Activated T-cell treated with anti-CD3 and anti-CD28 coated beads, Interleukin-2, amount 50 U/mL, for 72 hours (primary cell): ENCODE measurements at places on chromosomes 5 and 9. TPM values are rescaled to one million over a fixed set of nuclear protein-coding genes. Genes with fewer than 3 reads are reported as not detected.

- H3K27me3 ChIP-seq = peaks cover 29% of the 10 kb centered on the region
- H3K27ac ChIP-seq = no peak overlapping the region
- no peak for DNase-seq
- no peaks in the 10 kb centered on the region for H3K36me3 ChIP-seq
- H3K4me1 ChIP-seq = peaks cover 68% of the 10 kb centered on the region
- H3K4me3 ChIP-seq = peak overlapping the region; percentile 78
These were observed 10.5 kb upstream of the NR4A3 start for GRCh38 chr9:99811172-99811571.

DNA sequence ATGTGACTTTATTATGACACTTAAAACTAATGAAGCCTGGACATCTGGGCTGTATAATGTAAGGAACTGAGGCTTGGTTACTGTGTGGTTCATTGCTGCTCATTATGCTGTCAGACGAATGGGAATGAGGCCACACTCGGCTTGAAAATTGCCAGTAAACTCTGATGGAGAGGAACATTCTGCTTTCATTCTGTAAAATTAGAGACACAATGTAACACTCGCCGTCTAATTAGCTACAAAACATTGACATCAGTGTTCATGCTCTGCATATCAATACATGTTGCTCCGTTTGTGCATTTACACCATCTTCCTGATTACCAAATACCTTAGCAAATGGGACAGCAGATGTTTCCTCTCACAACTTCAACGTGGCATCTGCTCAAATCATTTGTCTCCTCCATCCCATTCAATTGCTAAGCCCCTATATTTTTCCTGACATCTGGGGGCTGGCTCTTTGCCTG lies 133.0 kb downstream of the SLC28A3 start:
- H3K36me3 ChIP-seq = no peaks in the 10 kb centered on the region
- no peak overlapping the region for H3K27ac ChIP-seq

- H3K4me1 ChIP-seq = peaks cover 6% of the 10 kb centered on the region
- H3K27ac ChIP-seq = no peak overlapping the region
- no peak overlapping the region for H3K4me3 ChIP-seq
These were observed 107.8 kb upstream of the FAM120A start for GRCh38 chr9:93343663-93344062.

GRCh38 chr9:35962126-35962906 lies 4.4 kb upstream of the OR2S2 start:
- no peak for DNase-seq
- H3K36me3 ChIP-seq = no peaks in the 10 kb centered on the region
- H3K27ac ChIP-seq = no peak overlapping the region
- no peak overlapping the region for H3K4me3 ChIP-seq

DNA sequence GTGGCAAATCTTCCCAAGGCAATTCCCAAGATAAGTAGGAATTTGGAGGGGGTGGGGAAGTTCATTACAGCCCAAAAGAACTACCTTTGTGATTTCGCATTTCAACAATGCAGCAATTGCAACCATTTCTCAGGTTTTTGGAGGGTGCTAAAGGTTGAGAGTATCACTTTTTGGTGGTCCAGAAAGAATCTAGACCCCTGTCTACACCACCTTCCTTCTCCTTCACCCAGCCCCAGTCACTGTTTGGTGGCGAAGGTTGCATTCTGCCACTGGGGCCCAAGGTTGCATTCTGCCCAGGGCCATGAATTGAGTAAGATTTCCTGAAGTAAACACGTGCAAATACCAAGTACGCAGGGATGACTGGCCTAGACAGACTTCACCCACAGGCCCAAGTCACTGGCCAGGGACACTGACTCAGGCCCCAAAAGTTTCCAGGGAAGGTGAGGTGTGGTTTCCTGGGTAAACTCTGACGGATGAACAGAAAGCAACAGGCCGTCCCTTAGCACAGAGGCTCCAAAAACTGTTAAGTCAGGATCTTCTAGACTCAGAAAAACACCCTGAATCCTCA lies 5.7 kb downstream of the PDE6A start:
- no peak overlapping the region for H3K27ac ChIP-seq
- H3K4me1 ChIP-seq = peaks cover 18% of the 10 kb centered on the region
- DNase-seq = peak; percentile 39
- H3K4me3 ChIP-seq = no peak overlapping the region
- H3K36me3 ChIP-seq = no peaks in the 10 kb centered on the region

DNA sequence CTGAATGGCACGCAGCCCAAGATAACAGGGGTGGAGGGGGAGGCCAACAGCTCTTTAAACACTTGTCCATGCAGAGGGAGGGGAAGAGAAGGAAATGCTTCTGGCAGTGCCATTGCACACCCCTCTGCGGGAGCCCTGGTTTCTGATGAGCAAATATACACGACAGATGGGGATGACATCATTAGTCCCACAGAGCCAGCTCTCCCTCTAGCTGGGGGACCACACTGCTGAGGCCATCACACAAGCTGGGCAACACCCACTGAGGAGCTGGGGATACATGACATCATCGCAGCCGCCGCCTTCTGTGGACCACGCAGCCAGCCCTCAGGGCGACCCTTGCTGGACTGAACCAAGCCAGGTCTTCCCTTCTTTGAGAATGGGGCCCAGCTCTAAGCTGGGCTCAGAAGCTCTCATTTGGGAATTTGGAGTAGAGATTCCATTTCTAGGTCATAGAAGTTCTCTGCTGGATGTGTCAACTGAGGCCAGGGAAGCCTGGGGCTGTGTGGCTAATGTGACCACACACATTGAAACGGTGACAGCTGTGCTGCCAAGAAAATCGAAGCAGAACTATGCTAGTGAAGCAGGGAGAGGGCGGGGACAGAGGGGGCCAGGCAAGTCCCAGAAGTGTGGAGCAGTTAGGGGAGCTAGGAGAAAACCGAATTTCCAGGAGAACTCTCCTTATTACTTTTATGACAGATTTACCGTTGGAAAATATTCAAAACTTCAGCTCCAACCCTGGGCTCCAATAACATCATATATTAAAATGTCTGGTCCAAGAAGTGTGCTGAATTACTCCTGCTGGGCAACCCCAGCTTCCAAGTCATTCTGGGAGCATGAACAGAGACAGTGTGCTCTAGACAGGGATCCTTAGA lies 79.5 kb downstream of the PRRT1B start:
- H3K27me3 ChIP-seq = no peaks in the 10 kb centered on the region
- no peak for DNase-seq
- H3K4me3 ChIP-seq = no peak overlapping the region

GRCh38 chr5:93193431-93194347 lies 387.3 kb downstream of the NR2F1-AS1 start:
- H3K27ac ChIP-seq = no peak overlapping the region
- no peak overlapping the region for H3K4me3 ChIP-seq
- DNase-seq = no peak
- H3K4me1 ChIP-seq = no peaks in the 10 kb centered on the region
- H3K27me3 ChIP-seq = no peaks in the 10 kb centered on the region

DNA sequence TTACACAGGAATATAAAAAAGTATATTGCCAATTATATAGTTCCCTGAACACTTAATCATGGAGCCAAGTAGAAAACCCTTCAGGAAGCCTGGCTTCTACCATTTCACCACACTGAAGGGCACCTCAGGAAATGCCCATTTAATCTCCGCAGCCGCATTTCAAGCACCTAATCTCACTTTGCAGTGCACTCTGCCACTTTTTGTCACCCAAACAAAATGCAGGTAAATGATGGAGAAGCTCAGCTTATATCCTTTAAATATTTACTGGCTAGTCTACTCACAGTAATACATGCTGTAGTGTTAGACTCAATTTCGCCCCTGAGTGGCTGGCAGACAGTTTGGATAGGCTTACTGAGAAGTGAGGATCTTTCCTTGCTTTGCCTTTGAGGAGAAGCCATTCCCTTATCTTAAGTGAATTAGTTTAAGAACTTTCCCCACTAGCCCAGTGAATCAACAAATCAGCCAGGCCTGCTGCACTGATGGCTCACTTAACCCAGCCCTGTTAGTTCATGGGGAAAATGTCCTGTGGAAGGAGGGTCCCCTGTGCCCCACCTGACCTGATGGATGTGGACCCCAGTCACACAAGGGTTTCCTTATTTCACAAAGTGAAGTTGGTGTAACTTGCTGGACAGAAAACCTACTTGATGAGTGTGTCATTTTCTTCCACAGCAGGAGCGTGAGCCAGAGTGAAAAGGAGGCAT lies 209.7 kb downstream of the CAAP1 start:
- no peaks in the 10 kb centered on the region for H3K36me3 ChIP-seq
- no peak overlapping the region for H3K27ac ChIP-seq
- no peaks in the 10 kb centered on the region for H3K4me1 ChIP-seq
- no peak overlapping the region for H3K4me3 ChIP-seq
- no peaks in the 10 kb centered on the region for H3K27me3 ChIP-seq

GRCh38 chr5:30392897-30393296 lies 800.6 kb upstream of the CDH6 start:
- no peaks in the 10 kb centered on the region for H3K27me3 ChIP-seq
- no peaks in the 10 kb centered on the region for H3K4me1 ChIP-seq
- H3K27ac ChIP-seq = no peak overlapping the region
- peaks cover 4% of the 10 kb centered on the region for H3K36me3 ChIP-seq
- no peak for DNase-seq

GRCh38 chr5:137280656-137281055 lies 218.5 kb downstream of the SPOCK1 start:
- H3K36me3 ChIP-seq = no peaks in the 10 kb centered on the region
- H3K27me3 ChIP-seq = peaks cover 6% of the 10 kb centered on the region
- DNase-seq = no peak
- no peak overlapping the region for H3K4me3 ChIP-seq
- H3K4me1 ChIP-seq = no peaks in the 10 kb centered on the region

GRCh38 chr5:42715785-42716184 lies 40.8 kb upstream of the CCDC152 start:
- DNase-seq = no peak
- peaks cover 6% of the 10 kb centered on the region for H3K27me3 ChIP-seq
- no peak overlapping the region for H3K4me3 ChIP-seq
- no peaks in the 10 kb centered on the region for H3K36me3 ChIP-seq

GRCh38 chr5:42801516-42802166 lies 10.1 kb downstream of the SELENOP start:
- H3K36me3 ChIP-seq = peaks cover 1% of the 10 kb centered on the region
- H3K27ac ChIP-seq = no peak overlapping the region
- no peak for DNase-seq
- no peaks in the 10 kb centered on the region for H3K27me3 ChIP-seq
- no peak overlapping the region for H3K4me3 ChIP-seq
- no peaks in the 10 kb centered on the region for H3K4me1 ChIP-seq

DNA sequence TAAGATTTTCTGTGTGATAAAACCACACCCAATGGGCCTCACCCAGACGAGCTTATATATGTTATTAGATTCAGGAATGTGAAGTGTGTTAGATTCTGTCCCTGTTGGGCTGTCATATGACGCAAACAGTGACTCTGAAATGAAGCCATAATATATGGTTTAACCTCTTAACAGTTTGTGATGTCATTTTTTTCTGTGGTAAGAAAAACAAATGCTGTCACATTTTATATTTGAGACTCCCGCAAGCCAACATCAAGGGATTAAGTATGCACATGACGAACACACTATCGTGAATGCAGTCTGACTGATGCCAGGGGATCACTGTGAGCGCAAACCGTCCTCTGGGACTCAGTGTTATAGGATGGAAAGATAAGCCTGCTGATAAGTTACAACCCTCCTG lies 321.7 kb downstream of the SH3GL2 start:
- H3K4me1 ChIP-seq = no peaks in the 10 kb centered on the region
- no peak overlapping the region for H3K27ac ChIP-seq
- no peak overlapping the region for H3K4me3 ChIP-seq
- H3K36me3 ChIP-seq = no peaks in the 10 kb centered on the region
- DNase-seq = no peak
- peaks cover 4% of the 10 kb centered on the region for H3K27me3 ChIP-seq

GRCh38 chr5:44048276-44048984 lies 340.8 kb downstream of the FGF10 start:
- H3K4me3 ChIP-seq = no peak overlapping the region
- no peak for DNase-seq
- H3K4me1 ChIP-seq = no peaks in the 10 kb centered on the region
- no peak overlapping the region for H3K27ac ChIP-seq

- no peaks in the 10 kb centered on the region for H3K27me3 ChIP-seq
- H3K4me3 ChIP-seq = no peak overlapping the region
- no peak for DNase-seq
- H3K36me3 ChIP-seq = no peaks in the 10 kb centered on the region
These were observed 470.4 kb downstream of the ZSWIM6 start for GRCh38 chr5:61802456-61802855.

DNA sequence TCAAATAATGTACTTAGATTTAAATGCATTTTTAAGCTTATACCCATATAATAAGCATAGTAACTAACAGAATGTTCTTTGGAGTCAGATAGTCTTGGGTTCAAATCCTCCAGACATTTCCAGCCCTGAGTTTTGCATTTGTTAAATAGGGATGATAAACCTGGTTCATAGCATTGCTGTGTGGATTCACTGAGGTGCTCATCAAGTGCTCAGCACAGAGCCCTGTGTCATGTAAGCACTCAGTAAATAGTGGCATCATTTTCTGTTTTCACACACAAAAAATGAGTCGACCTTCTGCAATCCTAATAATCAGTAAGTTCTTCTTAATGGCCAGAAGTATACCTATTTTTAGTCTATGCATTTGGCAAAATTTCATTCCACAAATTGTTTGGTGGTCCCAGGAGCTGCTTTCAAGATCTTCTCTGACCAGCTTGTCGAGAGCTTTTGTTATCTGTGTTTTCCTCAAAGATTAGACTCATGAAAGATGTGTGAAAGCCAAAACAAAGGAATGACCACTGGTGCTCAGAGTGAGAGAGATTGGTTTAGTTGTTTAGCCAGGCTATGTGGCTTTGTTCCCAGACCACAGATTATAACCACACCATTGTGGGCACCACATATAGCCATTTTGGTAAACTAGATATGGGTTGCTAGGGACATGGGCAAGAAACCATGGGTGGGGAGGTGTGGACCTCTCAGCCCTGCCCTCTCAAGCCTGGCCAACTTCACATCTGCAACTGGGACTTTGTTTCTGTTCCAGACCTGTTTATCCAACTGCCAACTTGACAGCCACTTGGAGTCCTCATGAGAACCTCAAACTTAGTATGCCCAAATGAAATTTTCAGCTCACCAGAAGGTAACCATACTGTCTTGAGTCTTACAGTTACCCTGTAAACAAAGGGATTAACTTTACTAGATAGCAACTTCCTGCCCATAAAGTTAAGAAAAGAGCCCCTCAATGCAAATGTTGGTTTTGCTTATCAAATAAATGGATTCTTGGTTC lies 45.0 kb downstream of the DOCK8 start:
- no peak overlapping the region for H3K4me3 ChIP-seq
- no peak for DNase-seq
- H3K27me3 ChIP-seq = no peaks in the 10 kb centered on the region
- H3K27ac ChIP-seq = no peak overlapping the region
- H3K4me1 ChIP-seq = peaks cover 8% of the 10 kb centered on the region
- no peaks in the 10 kb centered on the region for H3K36me3 ChIP-seq

DNA sequence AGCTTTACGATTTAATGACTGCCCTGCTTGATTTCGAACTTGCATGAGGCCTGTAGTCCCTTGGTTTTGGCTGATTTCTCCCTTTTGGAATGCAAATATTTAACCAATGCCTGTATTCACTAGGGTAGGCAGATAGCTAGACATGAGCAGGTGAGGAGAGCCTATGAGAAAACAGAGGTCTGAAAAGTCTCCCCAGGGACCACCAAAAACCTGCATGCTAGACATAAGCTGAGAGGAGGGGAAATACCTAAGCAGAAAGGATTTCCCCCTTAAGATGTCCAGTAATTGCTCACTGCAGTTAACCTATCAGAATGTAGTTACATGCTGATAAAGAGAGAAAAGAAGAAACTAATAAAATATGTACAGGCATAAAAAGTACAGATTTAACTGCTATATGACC lies 667.4 kb upstream of the SEMA6A start:
- peaks cover 2% of the 10 kb centered on the region for H3K36me3 ChIP-seq
- DNase-seq = no peak
- H3K4me3 ChIP-seq = no peak overlapping the region
- H3K4me1 ChIP-seq = no peaks in the 10 kb centered on the region

SPATA31A3 gene
- not detected for total RNA-seq

TPPP gene
- 0.29 TPM for total RNA-seq

CEL gene
- 1.6 TPM for total RNA-seq

ECSCR gene
- 1.4 TPM for total RNA-seq

IL33 gene
- not detected for total RNA-seq

GNAQ gene
- 22.7 TPM for total RNA-seq

FOXD4 gene
- not detected for total RNA-seq
